ENCODE measurements at places on chromosomes 12 and 14.

- DNase-seq, result no peak
Measured at GRCh38 chr12:27319848-27320247, 12.8 kb upstream of the BMAL2 start.

DNA sequence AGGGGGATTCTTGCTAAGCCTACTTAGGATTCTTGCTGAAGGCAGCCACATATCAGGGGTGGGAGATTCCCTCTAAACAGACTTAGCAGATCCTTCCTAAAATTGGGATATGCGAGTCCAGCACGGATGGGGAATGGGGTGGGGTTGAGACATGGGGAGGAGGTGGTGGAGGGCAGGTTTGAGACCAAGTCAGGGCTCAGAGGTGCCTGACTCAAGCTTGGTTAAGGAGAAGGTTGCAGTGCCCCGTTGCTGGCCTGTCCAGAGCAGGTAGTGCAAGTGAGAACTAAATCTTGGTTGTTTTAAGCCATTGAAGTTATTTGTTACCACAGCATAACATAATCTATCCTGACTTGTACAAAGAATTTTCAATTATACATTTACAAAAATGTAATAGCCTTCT, 359.7 kb downstream of the AACS start:
- no peak for DNase-seq

DNA sequence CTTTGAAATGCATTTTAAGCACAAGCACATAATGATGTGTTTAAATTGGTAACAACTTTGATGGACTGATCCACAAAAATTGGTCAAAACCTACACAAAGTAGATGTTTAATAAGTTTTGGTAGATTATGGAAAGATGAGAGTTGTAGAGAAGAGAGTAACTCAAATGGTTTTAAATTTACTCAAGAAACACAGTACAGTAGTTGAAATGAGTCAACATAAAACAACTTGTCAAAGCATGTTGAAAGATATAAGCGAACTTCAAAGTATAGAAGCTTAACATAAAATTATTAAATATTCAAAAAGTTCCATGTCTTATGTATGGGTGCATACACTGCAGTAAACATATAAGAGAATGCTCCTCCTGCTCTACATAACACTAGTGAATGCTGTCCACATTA, 49.4 kb downstream of the KITLG start:
- DNase-seq, result no peak

DNA sequence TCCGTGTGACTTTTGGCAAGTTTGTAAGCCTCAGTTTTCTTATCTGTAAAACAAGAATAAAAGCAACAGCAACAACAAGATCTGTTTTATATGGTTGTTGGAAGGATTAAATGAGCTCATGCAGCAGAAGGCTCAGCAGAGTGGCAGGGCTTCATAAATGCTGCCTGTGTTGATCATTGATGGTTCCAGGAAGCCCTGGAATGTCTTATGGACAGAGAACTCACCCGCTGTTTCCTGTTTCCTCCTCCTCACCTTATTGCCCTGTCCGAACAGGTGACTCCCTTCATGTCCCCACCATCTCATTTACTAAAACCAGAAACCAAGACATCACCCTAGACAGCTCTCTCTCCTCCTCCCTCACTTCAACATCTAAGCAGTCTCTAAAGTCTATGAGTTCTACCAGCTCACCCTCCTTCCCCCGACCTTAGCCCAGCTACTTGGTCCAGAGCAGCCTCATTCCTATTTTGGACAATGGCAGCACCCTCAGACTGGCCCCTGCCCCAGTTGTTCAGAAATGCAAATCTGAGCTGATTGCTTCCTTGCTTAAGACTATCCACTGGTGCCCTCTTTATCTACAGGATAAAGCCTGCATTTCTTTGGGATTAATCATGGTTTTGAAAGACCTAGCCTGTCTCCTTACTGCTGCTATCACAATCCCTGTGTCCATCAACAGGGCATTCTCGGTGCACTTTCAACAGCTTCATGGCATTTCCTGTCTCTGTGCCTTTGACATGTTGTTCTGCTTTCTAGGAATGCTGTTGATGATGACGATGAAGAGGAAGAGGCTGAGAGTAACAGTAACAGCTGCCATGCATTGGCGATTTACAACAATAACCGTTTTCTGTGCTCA, 21.4 kb upstream of the GSG1 start:
- no peak for DNase-seq

GRCh38 chr14:89256283-89256682, 160.8 kb downstream of the FOXN3 start:
- DNase-seq, result no peak

DNA sequence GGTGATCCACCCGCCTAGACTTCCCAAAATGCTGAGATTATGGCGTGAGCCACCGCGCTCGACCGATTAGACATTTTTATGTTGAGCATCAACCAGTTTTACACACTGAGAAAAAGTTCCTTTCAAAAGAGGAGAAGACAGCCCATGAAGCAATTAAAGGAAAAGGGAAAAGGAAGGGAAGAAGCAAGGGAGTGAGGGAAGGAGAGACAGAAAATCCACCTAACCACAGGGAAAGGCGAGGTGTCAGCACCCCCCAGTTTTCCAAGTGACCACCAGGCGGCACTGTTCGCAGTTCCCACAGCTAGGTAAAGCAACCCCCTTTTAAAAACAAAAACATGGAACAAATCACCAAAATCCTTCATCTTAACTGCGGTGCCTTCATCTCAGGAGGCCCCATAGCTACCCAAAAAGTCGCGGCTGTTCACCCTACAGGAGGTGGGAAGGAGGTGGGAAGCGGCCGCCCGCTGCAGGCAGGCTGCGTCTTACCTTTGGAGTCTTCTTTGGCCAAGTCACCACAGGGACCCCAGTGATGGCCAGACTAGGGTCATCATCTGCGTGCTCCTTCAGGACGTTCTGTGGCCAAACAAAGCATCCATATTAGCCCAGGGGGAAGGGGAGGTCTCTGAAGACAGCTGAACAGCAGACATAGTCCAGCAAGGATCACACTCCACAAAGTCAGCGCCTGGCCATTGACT, 86.6 kb downstream of the KDM2B start:
- DNase-seq, result peak; percentile 46

DNA sequence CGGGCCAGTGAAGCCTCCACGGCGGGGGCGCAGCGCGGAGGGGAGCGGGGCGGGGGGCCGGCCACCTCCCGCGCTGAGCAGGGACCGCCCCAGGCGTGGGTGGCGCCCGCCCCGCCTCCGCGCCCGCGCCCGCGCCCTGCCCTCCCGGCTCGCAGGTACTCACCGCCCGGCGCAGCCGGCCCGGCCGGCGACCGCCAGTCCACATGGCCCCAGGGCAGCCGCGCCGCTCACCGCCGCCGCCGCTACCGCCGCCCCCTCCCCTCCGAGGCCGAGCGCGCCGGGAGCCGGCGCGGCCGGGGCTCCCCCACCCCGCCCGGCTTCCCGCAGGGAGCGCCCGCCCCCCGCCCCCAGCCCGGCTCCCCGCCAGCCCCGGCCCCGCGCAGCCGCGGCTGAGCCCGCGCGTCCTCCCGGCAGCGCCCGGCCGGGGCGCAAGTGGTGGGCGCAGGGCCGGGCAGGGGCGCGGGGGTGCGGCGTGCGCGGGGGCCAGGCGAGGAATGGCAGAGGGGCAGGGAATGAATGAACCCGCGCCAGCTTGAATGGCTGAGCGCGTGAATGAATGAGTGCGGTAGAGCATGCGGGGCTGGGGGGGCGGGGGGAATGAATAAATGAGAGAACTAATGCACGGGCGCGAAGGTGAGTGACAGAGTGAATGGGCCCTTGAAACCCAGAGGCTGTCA, at the start of gene BEGAIN:
TSS of gene BEGAIN (minus strand) at position 332 of the 677 bp plus-strand sequence. CDS start at position 205, 127 bp downstream.
- DNase-seq, result peak; percentile 23

- peak; percentile 67 for DNase-seq
Measured at GRCh38 chr12:100128512-100128908, 14.2 kb downstream of the BLTP3B start.

GRCh38 chr12:24821691-24822090, 127.2 kb downstream of the BCAT1 start:
- no peak for DNase-seq

- DNase-seq, result no peak
Measured at GRCh38 chr12:64991121-64991611, 129.9 kb downstream of the WIF1 start.

- DNase-seq, result no peak
Measured at GRCh38 chr14:101933209-101933608, 31.2 kb upstream of the DYNC1H1 start.

GRCh38 chr12:93679308-93679925, 2.2 kb downstream of the CRADD start:
- DNase-seq, result no peak

DNA sequence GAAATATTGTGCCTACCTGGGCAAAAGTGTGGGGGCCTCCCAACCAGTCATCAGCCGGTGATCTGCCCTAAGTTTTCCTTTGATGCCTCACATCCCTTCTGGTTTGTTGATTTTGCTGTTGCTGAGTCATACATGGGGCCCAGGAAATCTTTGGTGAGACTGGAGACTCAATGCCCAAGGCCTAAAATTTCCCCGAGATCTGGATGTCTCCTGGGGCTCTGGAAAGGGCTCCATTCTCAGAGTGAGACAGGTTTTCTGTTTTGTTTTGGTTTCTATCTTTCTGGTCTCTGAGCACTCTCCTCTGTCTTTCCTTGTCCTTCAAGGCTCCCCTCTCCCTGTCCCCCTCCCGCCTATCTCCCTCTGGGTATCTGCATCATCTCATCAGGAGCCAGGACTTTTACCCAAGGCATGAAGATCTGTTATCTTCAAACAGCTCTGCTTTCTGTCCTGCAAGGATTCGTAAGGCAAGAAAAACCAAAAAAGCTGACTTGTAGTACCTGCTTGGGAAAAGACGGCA, 152.8 kb upstream of the MAX start:
- no peak for DNase-seq

- no peak for DNase-seq
Measured at GRCh38 chr12:109239691-109240090, 69.4 kb downstream of the FOXN4 start.

- DNase-seq, result no peak
Measured at GRCh38 chr14:90447720-90448497, 51.1 kb downstream of the CALM1 start.

DNA sequence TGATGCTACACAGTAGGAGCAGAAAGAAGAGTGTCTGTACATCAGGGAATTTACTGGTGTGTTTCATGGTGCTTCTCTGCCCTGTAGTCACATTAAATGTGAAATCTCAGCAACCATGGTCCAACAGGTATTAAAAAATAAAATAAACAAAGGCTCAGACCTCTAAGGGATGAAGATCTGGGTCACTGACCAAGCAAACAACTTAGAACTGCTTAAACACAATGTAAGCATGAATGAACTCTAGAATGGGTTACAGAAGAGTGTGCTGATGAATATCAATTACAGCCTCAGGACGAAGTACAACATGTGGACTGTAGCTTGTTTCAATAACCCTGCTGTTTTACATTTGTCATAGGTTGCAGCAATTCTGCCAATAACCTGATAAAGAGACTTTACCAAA, 47.4 kb downstream of the SLC35F4 start:
- no peak for DNase-seq

DNA sequence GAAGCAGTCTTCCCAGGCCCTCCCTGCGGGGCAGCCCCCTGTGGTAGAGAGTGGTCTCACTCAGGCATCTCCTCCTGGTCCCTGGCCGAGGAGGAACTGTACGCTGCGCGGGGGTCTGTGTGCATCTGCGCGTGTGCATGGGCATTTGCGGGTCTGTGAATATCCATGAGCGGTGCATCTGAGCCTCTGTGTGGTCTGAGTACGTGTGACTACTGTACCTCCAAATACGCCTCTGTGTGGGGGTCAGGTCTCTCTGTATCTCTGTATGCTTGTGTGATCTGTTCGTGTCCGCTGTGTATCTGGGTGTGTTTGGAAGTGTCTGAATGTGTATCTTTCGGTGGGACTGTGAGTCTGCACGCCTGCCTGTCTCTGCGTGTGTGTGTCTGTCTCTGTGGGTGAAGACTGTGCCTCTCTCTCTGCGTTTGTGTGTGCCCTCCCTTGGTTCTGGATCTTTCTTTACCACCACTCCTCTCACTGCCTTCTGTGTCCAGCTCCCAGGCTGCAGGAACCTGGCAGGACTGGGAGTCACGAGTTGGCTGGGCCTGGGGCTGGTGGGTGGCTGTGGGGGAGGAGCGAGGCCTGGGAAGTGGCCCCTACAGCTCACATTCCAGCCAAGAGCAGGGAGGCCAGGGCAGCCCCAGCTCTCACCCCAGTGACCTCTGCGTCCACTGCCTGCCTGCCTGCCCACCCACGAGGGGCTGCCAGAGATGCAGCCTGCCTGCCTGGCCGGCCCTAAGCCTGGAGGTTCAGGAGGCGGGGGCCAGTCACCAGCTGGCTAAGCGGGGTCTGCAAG, 1.1 kb upstream of the PGF start:
- no peak for DNase-seq

- DNase-seq, result no peak
Measured at GRCh38 chr14:41586237-41586636, 20.4 kb upstream of the LRFN5 start.

DNA sequence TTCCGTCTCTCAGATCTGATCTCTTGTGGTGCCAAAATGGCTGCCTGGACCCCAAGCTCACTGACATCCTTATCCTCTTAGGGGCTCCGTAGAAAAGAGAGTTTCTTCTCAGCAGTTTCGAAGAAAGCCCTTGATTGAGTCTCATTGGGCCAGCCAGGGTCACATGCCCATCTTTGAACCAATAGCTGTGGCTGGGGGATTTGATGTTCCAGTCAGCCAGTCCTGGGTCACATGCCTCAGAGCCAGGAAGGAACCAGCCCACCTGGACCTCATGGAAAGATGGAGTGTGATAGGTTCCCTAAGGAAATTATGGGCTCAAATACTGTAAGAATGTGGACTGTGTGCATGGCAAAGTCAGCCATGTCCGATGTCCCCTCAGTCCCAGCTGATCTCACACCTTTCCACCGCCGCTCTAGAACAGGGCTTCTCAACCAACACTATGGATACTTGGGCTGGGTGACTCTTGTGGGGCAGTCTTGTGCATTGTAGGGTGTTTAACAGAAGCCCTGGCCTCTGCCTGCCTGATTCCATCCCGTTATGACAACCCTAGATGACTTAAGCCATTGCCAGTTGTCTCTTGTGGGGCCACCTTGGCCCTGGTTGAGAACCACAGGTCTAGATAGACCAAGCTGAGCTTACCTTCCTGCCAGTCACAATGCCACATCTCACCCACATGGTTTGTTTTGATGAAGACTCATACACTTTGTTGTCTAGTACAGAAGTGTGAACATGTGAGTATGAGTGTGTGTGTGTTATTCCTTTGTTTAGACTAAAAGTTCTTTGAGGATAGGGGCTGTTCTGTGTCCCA, 163.9 kb downstream of the ADGRD1 start:
- no peak for DNase-seq

DNA sequence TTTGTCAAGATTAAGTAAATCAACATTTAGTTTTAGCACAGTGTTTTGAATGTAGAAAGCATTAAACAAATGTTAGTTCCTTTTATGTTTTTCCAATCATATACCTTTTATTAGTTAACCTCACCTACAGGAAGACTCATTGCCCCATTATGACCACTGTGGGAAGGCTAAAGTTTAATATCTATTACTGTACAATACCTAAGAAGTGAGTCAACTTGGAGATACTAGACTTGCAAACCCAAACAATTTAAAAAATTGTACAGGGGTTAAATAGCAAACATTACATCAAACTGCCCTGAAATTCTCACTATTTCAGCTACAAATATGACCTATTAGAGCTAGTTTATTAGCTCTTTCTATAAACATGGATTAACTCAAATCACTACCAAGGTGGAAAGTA, 8.6 kb upstream of the G2E3 start:
- no peak for DNase-seq
